Stimulated activated CD8-positive, alpha-beta memory T cell treated with anti-CD3 and anti-CD28 coated beads, Interleukin-4, amount 100 ng/mL, for 1 hour (primary cell): ENCODE measurements at places on chromosomes 2 and 18.

- no peak for DNase-seq
Measured at GRCh38 chr2:69489793-69490192, 52.6 kb upstream of the NFU1 start.

- peak; percentile 29 for DNase-seq
Measured at GRCh38 chr2:60555066-60555782, 1.8 kb upstream of the BCL11A start.

GRCh38 chr18:35159782-35160181, 81.1 kb upstream of the ZNF397 start:
- no peak for DNase-seq

DNA sequence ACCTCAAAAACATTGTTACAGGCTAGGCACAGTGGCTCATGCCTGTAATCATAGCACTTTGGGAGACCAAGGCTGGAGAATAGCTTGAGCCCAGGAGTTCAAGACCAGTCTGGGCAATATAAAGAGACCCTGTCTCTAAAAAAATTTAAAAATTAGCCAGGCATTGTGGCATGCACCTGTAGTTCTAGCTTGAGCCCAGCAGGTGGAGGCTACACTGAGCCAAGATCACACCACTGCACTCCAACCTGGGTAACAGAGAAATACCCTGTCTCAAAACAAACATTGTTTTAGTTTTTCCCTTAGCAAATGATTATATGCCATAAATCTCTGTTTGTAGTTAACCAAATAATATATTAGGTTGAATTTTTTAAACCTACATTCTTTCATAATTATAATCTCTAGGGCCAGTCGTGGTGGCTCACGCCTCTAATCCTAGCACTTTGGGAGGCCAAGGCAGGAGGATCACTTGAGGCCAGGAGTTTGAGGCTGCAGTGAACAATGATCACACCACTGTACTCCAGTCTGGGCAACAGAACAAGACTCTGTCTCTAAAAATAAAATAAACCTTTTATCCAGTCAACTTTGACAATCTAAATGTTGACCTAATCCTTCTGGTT, 13.3 kb upstream of the CYP20A1 start:
- DNase-seq, result no peak

DNA sequence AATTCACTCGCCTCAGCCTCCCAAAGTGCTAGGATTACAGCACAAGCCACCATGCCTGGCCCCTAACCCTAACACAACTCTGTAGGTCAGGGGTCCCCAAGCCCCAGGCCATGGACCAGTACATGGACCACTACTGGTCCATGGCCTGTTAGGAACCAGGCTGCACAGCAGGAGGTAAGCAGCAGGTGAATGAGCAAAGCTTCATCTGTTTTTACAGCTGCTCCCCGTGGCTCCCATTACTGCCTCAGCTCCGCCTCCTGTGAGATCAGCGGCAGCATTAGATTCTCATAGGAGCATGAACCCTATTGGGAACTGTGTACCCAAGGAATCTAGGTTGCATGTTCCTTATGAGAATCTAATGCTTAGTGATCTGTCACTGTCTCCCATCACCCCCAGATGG, 201.7 kb downstream of the NRP2 start:
- DNase-seq, result no peak

- no peak for DNase-seq
Measured at GRCh38 chr2:182319556-182320505, 107.0 kb downstream of the PDE1A start.

GRCh38 chr2:230614913-230615332, 97.7 kb upstream of the CAB39 start:
- no peak for DNase-seq

DNA sequence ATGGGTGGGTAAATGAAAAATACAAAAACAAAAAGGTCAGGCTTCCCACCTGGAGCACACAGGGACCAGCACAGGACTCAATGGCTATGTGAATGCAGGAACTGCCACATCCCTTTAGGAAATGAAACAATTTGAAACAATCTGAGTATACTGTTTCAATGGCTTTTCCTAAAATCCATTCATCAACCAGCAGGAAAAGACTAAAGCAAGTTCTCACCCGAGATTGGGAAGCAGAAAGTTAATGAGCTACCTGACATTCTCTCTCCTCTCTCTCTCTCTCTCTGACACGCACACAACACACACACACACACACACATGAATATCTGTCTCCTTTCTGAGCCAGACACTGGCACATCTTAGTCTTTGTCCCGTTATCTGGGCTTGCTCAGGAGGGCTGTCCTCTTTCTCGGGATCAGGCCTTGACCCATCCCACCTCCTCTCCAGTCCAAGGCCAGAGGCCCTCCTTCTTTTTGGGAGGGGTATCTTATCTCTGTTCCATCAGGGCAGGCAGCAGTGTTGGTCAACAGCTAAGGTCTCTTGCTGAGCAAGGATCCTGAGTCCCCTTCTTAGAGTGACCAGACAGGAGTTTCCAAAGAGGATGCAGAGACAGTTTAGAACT, 11.6 kb upstream of the LRRFIP1 start:
- no peak for DNase-seq

GRCh38 chr2:9030190-9030589, 26.7 kb upstream of the MBOAT2 start:
- no peak for DNase-seq

DNA sequence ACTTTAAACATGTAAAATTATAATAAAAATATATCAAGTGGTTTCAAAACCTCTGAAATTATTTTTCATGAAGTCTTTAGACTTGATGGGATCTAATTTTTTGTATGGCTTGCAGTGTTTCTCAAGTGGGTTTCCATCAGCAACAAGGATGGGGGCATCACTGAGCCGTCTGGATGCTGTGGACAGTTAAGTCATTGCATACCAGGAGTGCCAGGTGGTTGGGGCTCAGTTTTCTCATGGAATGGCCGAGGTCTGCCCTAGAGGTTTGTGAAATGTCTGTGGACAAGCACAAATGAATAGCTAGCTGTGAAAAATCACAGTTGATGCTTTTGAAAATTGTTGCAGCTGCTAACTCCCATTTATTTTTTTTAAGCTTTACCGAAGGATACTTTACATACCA, 1.7 kb downstream of the PRELID3A start:
- DNase-seq, result no peak

DNA sequence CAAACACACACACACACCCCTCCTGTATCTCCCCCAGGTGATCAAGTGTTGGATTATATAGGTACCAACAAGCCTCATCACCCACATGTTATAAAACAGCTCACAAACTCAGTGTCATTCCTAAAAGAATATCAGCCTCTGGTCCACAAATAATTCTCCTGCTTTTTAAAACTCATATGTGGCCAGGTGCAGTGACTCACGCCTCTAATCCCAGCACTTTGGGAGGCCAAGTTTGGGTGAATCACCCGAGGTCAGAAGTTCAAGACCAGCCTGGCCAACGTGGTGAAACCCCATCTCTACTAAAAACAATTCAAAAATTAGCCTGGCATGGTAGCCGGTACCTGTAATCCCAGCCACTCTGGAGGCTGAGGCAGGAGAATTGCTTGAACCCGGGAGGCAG, 87.8 kb downstream of the LRATD1 start:
- no peak for DNase-seq

GRCh38 chr2:241050624-241051577, 51.2 kb downstream of the MTERF4 start:
- no peak for DNase-seq

GRCh38 chr2:6111781-6112261, 419.6 kb downstream of the SOX11 start:
- DNase-seq, result no peak

- DNase-seq, result no peak
Measured at GRCh38 chr18:74541703-74542555, 7.6 kb downstream of the CNDP1 start.

GRCh38 chr2:68094111-68094510, 31.3 kb upstream of the C1D start:
- DNase-seq, result no peak

DNA sequence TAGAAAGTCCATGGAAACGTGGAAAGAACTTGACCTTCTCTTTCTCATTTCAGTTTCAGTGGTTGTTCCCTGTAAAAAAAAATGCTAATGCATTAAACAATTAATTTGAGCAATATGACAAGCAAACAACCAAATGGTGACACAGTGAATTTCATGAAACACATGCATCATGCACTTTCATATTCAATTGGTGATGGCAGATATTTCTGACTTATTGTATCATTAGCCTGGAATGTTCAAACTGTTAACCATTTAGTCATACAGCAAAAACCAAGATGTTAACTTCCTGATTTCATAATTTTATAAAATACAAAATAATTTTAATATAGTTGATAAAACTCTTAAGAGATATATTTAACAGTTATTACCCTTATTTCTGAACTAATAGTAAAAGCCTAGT, 85.5 kb downstream of the SCN1A start:
- no peak for DNase-seq

DNA sequence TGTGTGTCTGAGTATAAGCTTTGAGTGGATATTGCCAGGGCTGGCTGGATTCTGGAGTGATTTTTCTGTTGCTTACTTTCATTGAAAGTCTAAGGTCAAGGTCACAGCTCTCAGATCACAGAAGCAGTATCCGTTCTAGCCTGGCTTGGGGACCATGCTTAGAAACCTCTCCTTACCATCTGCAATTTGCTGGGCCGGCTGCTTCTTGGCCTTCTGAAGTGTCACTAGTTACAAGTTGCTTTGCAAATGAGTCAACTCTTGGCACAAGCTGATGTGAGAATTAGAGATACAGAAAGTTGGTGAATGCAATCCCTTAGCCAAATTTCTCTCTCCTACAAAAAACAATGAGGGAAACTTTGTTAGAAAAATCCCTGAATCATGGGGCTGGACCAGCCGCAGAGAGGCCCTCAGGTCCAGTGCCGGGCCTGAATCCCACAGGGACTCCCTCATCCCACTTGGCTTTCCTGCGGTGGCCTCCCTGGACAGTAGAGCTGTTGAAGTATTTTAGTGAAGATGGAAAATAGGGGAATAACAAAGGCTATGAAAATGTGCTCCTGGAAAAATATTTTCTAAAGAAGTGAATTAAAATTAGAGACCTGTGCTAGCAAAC, 92.7 kb upstream of the CNGA3 start:
- no peak for DNase-seq

DNA sequence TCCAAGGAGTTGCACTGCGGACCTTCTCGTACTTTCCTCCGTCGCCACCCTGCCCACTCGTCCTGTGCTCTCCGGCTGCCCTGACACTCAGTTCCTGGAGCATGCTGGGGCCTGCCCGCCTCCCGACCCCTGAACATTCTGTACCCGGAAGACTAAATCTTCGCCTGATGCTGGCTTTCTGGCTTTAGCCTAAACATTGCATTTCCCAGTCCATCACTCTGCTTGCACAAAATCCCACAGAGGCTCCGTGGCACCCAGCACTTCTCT, 550 bp upstream of the SFXN5 start:
- DNase-seq, result no peak

DNA sequence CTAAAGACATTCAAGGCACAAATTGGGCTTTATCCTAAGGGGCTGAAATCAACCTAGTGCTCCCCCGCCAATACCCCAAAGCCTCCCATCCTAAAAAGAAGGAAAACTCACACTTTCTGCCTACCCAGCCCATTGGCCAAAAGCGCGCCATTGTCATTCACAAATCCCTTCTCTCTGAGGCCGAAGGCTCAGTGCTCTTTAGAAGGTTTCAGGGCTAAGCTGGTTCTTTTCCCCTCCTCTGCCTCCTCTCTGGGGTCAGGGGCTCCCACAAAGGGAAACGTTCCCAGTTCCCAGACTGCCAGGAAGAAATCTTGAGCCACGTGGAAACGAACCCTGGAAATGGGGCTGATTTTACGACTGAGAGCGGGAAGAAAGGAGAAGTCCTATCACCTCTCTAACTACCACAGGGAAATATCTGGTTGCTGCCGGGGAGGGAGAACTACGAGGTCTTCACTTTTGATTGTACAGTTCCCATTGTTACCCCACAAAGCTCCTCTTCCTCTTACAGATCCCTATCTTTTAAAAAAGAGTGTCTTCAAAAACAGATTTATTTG, 1.7 kb upstream of the SKOR2 start:
- DNase-seq, result no peak

DNA sequence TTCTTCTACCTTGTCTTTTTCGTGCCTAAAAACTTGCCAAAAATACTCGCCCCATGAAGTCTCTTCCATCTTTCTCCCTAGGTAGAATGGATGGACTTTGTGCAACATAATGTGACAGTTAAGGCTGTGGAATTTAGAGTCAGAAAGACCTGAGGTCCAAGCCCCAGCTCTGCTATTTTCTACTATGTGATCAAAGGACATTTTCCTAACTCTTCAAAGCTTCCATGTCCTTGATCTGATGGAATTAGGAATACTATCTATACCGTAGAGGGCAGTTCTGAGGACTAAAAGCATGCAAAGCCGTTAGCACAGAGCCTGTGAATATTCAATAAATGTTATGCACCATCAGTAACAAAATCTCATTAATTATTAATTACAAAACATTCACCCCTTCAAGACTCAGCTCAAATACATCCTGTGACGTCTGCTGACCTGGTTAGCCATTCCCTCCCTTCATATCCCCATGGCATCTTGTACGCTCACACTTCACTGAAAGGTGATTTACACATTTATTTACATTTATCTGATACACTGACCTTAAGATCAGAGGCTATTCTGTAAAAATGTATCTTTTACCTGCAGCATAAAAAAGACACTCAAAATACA, 15.1 kb downstream of the IWS1 start:
- DNase-seq, result no peak

GRCh38 chr18:73840319-73840945, 307.2 kb downstream of the FBXO15 start:
- no peak for DNase-seq

DNA sequence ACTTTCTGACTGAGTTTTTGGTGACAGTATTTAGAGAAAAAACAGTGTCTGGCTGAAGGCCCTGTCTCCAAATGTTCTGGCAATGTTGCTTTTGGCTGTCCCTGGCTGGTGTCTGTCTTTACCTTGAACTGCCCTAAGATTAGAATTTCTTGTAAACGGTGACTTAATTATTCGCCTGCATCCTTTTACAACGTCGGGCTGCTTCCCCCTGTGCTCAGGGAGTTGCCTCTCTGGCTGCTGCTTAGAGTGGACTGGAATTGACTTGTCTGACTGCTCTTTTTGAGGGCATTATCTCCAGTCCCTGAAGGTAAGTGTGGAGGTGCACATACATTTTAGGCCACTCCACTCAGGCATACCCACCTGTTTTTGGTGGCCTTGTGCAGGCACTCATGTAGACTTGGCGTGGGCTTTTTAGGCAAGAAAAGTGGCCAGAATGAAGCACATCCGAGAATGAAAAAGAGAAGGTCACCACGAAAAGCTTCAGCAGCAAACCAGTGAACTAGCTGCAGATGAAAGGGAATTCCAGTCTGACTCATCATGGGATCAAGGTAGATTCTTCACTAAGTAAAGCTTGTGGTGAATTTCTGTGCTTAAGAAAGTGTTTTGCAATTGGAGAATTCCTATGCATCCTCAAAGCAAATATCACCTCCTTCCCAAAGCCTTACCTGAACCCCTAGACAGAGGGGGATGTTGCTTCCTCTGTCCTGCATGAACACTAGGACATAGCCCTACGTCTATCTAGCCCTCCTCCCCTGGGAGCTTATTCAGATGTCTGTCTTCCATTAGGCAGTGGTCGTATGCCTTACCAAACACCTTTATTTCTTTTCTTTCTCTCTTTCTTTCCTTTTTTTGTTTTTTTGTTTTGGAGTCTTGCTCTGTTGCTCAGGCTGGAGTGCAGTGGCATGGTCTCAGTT, 230.3 kb upstream of the TRIB2 start:
- DNase-seq, result no peak

GRCh38 chr2:10253596-10254372, 48.9 kb upstream of the HPCAL1 start:
- no peak for DNase-seq

GRCh38 chr2:95354469-95354901, 48.0 kb upstream of the FAHD2A start:
- no peak for DNase-seq

- no peak for DNase-seq
Measured at GRCh38 chr2:74847070-74847858, 13.3 kb downstream of the HK2 start.
